Endothelial cell of umbilical vein (primary cell): ENCODE measurements at places on chromosomes 7 and 10. TPM values are rescaled to one million over a fixed set of nuclear protein-coding genes. Genes with fewer than 3 reads are reported as not detected.

- DNase-seq: no peak
- H3K27ac ChIP-seq: no peak overlapping the region
- H3K4me3 ChIP-seq: no peak overlapping the region
- H3K27me3 ChIP-seq: no peaks in the 10 kb centered on the region
- peaks cover 32% of the 10 kb centered on the region for H3K4me1 ChIP-seq
Observed at GRCh38 chr7:139739863-139740597, 37.8 kb downstream of the HIPK2 start.

DNA sequence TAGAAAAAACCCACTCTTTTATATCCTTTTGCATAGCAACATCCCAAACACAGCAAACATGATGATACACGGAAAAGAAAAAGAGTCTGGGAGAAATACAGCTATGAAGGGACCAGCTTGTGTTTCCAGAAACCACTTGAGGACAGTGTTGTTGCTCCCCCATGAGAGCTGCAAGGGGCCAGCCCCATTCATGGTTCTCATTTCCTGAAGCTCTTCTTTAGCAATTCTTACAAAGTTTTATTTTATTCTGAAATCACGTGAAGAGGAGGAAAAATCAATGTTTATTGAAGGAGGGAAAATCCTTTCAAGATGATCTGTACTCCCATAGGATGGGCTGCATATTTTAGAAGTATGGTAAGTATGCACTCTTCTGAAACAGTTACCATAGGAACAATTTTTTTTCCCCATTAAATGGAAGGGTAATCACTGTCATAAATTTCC, 17.5 kb upstream of the PRTFDC1 start:
- H3K27me3 ChIP-seq: no peaks in the 10 kb centered on the region
- H3K4me3 ChIP-seq: no peak overlapping the region
- H3K4me1 ChIP-seq: no peaks in the 10 kb centered on the region
- no peak overlapping the region for H3K27ac ChIP-seq
- DNase-seq: no peak

DNA sequence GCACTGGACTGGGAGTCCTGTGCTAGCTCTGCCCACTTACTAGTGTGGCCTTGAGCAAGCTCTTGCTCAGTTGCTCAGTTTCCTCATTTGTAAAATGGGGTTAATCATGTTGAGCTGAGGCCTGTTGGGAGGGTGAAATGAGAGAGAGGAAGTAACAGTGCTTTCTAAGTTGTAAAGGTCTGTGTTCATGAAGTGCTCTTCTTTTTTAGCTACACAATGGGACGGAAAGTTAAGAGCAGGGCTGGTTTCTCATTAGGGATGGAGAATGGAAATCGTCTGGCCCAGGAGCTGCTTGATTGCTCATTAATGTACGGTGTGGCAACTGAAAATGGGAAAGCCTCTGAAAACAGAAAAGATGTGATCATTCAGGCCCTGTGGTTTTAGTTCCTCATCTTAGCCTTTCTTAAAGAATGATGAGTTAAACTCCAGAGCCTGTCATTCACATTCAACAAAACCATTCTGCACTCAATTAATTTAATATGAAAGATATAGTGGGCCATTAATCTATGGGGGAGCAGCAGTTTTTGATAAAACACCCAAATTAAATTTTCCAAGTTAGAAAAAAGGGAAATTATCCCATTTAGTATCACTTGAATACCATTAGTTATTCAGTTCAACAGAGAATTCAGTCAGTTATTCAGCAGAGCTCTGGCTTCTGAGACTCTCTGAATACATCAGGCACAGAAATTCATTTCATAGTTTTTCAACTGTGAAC, 60.5 kb downstream of the SH2D4B start:
- H3K4me3 ChIP-seq: no peak overlapping the region
- H3K36me3 ChIP-seq: no peaks in the 10 kb centered on the region
- no peak for DNase-seq
- no peaks in the 10 kb centered on the region for H3K4me1 ChIP-seq
- no peaks in the 10 kb centered on the region for H3K27me3 ChIP-seq
- no peak overlapping the region for H3K27ac ChIP-seq

Gene TMEM72
- not detected in 2 replicates for total RNA-seq

Gene HKDC1
- total RNA-seq: 0.18 TPM in 1 of 2 replicates, not detected in the other
